ENCODE measurements at places on chromosomes 3 and 15.

DNA sequence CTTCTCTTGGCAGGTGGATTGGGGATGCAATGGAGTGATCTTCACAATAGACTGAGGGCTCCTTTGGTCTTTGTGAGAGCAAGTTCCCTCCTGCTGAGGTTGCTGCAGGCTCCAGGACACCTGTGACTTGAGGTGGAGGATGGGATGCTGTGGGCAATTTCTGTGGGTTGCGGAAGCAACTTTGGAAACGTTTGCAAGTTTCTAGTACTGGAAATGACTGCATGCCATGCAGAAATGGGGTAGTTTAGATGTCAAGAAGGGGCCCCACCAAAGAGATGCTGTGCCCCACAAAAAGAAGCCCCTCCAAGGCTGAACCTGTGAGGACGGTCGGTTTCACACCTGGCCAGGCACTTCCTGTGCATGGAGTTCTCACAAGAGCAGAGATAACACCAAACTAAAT is 80.4 kb upstream of the XCR1 start:
- DNase-seq: no peak

DNA sequence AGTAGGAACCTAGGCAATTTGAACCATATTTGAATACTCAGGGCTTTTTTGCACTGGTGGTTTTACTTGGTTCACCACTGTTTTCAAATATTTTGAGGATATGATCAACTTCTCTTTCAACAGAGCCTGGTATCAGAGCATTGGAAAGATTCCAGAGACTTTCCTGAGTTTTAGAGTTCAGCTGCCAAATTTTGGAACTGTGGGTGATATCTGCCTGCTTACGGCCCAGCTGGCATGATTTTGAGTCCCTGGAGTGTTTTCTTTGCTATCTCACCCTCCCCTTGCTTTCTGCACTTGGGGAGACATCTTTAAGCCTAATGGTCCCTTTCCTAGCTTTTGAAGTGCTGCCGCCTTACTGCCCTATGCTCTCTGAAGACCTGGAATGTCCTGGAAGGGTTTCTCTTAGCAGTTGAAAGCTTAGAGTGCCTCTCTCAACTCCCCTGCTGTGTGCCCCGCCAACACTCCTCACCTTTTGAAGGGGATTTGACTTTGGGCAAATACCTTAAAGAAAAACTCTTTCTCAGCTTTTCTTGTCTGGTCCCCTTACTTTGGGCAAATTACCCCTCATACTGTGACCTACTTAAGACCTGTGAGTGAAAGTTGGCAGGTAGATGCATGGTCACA is 539.1 kb downstream of the MFSD1 start:
- no peak for DNase-seq

- DNase-seq: no peak
Measured at GRCh38 chr3:194181612-194182529, 45.9 kb downstream of the HES1 start.

- DNase-seq: no peak
Measured at GRCh38 chr3:89504432-89504831, 397.0 kb downstream of the EPHA3 start.

DNA sequence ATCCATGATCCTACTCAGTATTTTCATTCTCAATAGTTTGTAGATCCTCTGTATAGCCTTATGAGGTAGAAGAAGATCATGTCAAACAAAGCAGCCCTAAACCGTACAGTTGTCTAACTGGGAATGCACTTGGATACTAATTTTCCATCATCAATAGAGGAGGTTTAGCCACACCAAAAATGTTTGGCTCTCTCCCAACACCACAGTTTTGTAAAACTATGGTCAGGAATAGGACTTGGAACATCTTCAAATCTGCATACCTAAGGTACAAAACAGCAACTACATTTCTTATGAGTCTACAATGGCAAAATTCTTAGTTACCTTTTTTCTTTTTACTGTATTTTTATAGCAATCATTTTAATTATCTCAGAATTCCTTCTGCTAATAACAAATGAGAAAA is 1001.6 kb downstream of the ROBO2 start:
- DNase-seq: no peak

- DNase-seq: no peak
Measured at GRCh38 chr3:144772372-144772771, 800.7 kb downstream of the DIPK2A start.

DNA sequence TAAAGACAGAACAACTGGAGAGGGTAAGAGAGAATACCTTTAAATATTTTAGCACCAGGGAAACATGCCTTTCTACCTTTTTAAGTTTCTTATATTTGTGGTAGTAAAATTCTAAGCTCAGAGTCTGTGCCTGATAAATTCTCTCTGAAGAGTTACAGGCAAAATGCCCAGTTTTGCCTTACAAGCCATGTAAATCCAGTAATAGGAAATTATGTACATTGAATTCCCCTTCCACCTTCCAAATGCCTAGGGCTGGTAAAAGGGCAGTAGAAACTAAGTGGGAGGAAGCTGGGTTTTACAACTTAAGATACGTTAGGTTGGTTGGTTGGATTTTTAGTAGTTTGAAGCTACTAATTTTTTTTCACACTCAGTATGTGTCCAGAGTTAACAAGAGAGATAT is 43.1 kb upstream of the TP63 start:
- DNase-seq: no peak

All from epithelial cell of proximal tubule (primary cell).